ENCODE measurements at places on chromosomes 2 and 18. TPM values are rescaled to one million over a fixed set of nuclear protein-coding genes. Genes with fewer than 3 reads are reported as not detected.

DNA sequence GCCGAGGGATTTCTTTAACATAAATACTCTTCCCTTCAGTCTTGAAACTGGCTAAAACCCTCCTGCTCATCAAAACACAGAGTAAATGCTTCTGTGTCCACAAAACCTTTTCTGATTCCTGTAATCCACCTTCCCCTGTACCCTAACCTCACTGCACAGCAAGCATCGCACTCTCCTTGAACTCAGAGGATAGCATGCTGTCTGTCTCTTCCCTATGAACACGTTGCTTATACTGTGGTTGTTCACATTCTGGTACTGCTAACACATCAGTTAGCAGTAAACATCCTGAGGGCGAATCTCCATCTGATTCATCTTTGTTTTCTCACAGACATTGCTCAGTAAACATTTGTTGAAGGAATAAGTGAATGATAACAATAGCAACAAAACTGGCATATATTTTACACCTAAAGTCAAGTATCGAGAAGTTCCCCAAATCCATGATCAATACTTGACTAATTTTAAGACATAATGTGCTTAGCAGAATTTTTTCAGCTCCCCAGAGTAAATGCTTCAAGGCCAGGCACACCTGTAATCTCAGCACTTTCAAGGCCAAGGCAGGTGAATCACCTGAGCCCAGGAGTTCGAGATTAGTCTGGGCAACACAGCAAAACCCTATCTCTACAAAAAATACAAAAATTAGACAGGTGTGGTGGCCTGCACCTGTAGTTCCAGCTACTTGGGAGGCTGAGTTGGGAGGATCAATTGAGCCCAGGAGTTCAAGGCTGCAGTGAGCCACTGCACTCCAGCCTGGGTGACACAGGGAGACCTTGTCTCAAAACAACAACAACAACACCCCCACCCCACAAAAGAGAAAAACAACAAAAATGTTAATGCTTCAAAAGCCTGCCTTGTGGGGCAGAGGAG is 45.6 kb upstream of the LPIN2 start:
- H3K4me3 ChIP-seq, result no peak overlapping the region
- H3K4me1 ChIP-seq, result peaks cover 32% of the 10 kb centered on the region
- no peak for DNase-seq

- H3K36me3 ChIP-seq, result no peaks in the 10 kb centered on the region
- DNase-seq, result no peak
- no peak overlapping the region for H3K27ac ChIP-seq
- H3K4me1 ChIP-seq, result no peaks in the 10 kb centered on the region
- H3K27me3 ChIP-seq, result peaks cover 1% of the 10 kb centered on the region
- H3K4me3 ChIP-seq, result no peak overlapping the region
Observed at GRCh38 chr18:49694402-49694801, 118.9 kb downstream of the ACAA2 start.

DNA sequence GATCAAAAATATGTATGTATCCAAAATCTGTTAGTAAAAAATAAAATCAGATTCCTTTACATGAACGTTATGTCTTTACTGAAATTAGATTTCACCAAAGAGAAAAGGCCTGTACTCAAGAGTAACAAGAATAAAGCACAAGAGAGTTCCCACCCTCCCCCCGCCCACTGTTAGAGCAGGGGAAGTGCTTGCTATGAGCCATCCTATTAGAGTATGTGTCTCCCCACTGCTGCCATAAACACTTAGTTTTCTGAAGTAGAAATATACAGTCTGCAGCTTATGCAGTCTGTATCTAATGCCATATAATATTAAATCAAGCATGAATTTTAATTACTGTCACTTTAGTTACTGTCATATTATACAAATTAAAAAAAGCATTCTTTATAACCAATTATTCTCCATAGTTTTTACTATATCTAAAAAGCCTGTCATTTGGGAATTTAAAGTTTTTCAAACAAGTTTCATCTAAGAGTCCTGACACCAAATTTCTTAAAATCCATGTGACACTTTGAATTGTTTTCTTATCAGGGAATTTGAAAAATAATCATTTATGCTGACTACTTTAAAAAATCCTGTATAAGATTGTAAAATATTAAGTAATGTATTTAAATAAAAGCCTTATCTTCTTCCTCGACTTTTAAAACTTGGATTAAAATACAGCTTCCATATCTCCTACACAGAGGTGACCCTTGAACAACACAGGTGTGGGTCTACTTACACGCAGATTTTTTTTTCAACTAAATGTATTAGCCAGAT is 51.8 kb upstream of the GPR75 start:
- peaks cover 6% of the 10 kb centered on the region for H3K4me1 ChIP-seq
- peaks cover 4% of the 10 kb centered on the region for H3K36me3 ChIP-seq
- H3K27me3 ChIP-seq, result no peaks in the 10 kb centered on the region
- no peak overlapping the region for H3K27ac ChIP-seq
- H3K4me3 ChIP-seq, result no peak overlapping the region
- no peak for DNase-seq

The NFATC1 gene
- total RNA-seq, result 17.5 TPM

The PKDCC gene
- total RNA-seq, result 4.3 TPM

The EVX2 gene
- total RNA-seq, result not detected

The IL36G gene
- total RNA-seq, result not detected

The KCNIP3 gene
- total RNA-seq, result not detected

Data from GM12878 (cell line).